ENCODE measurements at places on chromosomes 5 and 9. TPM values are rescaled to one million over a fixed set of nuclear protein-coding genes. Genes with fewer than 3 reads are reported as not detected.
A peak's percentile ranks its signal among the peaks of the same experiment; 100 is the strongest.

Gene SPINK1
- not detected for total RNA-seq

Gene GARNL3
- total RNA-seq = 34.2 TPM

Gene ANKRD34B
- total RNA-seq = not detected

- DNase-seq = peak; percentile 27
Observed at GRCh38 chr5:6703806-6704205, 9.4 kb upstream of the TENT4A start.

DNA sequence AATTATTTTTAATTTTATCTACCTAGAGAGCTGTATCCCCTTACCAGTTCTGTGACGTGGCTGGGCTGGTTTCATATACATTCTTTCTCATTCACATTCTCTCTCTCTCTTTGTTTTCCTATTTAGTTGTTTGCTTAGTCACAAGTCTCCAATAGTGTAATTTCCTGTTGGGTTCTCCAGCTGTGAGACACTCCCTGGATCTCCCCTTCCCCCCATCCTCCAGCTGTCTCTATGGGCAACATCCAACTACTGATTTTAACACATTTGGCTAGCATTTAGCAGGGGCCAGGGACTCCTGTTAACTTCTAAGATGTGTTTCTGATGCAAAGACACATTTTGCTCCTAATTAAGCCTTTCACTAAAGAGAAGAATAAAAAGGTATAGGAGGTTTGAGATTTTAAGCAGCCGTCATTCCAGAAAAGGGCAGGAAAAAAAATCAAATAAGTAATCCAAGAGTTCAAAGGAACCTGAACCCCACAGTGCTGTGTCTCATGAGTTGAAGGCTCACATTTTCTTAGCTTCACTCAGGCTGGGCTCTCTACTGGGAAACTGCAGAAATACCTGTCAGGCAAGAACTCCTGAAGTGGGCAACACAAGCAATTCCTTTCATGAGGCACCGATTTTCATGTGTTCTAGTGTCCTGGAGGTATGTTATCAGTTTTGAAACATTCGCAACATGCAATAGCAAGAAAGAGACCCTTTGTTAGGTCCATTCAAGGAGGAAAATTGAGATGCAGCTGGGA is 198.7 kb upstream of the C9orf72 start:
- DNase-seq = no peak

- DNase-seq = peak; percentile 61
Observed at GRCh38 chr9:128771094-128771721, 519 bp downstream of the ZER1 start.

GRCh38 chr9:111949919-111950318 is 53.3 kb downstream of the UGCG start:
- no peak for DNase-seq

All from cardiac muscle cell (in vitro differentiated cells and primary cell).